Body of pancreas (tissue), 4 donors: ENCODE measurements at places on chromosomes 11 and 22. TPM values are rescaled to one million over a fixed set of nuclear protein-coding genes. Genes with fewer than 3 reads are reported as not detected.

Gene ESAM
- total RNA-seq, result 11.7 TPM

DNA sequence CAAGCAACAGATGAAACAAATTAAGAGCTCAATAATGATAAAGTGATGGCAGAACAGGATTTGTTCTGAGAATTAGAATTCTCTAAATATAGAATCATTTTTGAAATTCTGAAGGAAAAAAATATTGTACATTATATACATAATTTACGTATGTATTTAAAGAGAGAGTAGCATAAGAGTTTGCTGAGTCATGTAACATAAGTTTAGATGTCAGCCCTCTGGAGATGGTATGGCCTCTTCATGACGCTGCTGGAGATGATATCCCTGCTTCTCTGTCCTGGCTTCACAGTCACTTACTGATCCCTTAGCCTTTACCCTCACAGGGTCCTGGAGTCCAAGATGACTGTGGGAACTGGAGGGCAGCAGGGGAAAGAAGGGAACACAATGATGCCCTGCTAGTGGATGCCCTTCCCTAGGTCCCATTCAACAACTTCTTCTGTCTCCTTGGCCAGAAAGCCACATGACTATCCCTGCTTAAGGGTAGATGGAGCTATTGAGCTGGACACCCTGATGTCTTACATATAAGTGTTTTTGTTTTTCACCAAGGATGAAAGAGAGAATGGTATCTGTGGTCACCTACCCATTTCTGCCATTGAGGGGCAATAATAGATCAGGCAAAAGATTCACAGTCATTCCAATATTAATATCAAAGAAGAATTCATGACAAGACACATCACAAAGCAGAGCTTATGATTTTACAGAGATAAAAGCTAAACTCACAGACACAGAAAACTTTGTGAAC, 753.1 kb downstream of the TBC1D22A start:
- no peak for DNase-seq

DNA sequence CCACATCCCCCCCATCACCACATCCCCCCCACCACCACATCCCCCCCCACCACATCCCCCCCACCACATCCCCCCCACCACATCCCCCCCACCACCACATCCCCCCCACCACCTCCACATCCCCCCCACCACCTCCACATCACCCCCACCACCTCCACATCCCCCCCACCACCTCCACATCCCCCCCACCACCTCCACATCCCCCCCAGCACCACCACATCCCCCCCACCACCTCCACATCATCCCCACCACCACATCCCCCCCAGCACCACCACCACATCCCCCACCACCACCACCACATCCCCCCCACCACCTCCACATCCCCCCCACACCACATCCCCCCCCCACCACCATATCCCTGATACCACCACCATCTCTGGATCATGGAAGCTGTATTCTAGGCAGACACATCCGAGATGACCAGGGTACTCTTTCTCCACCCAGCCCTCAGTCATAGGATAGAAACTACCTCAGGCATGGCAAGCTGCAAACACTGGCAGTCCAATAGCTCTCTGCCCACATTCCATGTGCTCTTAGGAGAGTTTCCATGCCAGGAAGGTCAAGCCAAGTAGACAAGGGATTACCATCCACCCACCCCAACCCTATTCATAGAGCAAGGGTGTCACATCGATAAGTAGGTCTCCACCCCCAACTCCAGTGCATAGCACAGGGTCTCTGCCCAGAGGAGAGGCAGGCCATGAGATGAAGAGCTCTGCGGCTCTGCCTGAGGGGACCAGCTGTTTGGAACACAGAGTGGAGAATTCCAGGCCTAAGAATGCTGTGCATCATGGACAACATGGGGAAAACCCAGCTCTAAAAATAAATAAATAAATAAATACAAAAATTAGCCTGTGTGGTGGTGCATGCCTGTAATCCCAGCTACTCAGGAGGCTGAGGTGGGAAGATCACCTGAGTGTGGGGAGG, 33.0 kb upstream of the TEAD1 start:
- no peak for DNase-seq

Gene BCO2
- total RNA-seq, result 4.2 TPM
